ENCODE measurements at places on chromosomes 4 and X. TPM values are rescaled to one million over a fixed set of nuclear protein-coding genes. Genes with fewer than 3 reads are reported as not detected.

DNA sequence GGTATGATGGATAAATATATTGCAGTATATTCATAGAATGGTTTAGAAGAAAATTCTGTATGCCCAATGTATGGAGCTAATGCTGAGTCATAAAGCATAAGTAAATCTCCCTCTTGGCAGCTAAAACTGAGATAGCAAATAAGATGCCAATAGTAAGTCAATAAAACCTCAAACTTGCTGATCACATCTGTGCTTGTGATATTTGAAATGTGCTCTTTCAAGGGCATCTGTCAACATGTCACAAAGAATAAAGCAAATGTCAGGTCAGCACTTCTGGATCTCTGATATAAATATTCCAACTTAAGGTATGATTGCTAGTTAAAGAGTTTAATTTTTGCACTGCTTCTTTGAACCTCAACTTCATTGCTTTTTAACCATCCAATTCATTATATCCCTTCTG, 262.3 kb upstream of the EMCN start:
- DNase-seq: no peak

GRCh38 chr4:184961660-184962059, 56.6 kb upstream of the HELT start:
- no peak for DNase-seq

The NEUROG2 gene
- total RNA-seq: not detected

The MAML3 gene
- 1.0 TPM for total RNA-seq

DNA sequence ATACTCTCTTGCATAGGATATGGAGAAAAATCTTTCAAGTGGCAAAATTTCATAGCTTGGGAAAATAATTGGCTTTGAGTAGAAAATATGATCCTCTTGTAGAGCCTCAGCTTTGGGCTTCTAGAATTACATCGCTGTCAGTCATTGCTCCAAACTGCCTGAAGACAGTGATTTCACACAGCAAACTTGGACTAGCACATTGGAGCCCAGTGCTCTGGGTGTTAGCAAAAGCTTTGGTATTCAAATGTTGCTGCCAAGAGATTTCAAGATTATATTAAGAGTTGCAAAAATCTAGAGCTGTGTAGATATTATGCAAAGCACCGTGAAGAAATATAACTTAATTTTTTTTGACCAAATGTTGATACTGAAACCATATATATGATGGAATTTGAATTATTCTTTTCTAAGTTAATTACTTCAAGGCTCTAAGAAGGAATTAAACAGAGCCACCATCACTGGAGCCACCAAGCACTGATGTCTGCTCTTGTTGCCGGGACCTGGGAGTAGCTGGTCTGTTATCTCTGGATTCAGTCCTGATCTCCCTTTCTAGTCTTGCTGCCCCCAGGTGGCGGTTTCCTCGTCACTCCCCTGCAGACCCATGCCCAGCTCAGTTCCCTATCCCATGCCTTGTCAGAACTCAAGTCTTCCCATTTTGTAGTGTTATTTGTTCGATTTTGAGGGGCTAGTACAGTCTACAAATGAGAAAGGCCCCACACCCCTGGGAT, 260.7 kb upstream of the SFRP2 start:
- DNase-seq: no peak

DNA sequence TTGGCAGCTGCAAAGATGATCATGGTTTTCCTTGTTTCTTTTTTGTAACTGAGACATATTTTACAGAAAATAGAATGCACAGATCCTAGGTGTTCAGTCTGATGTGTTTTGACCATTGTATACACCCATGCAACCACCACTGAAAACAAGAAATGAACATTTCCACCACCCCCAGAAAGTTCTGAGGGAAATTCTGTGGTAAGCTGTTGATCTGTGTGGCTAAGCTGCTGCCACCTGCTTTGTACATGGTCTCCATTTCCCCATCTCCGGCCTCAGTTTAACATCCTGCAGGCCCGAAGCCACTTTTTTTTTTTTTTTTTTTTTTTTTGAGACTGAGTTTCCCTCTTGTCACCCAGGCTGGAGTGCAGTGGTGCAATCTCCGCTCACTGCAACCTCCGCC, 65.3 kb downstream of the NYX start:
- no peak for DNase-seq

- no peak for DNase-seq
Measured at GRCh38 chr4:90943311-90943710, 816.1 kb downstream of the CCSER1 start.

The TMEM131L gene
- 4.5 TPM for total RNA-seq

DNA sequence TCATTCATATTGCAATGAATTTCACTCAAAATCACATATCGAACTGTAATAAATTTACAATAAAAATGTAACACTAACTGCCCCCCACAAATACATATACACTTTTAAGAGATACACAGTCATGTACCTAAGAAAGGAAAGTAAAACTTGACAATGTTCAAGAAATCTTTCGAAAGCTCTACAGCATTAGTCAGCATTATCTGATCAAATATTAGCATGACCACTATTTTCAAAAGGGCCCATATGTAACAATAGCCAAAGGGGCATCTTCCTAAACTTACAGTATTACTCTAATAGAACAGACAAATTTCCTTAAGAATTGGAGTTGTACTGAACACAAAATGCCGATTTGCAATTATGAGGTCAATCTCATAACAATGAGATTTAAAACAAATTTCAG, 51.8 kb downstream of the STX18 start:
- DNase-seq: no peak

DNA sequence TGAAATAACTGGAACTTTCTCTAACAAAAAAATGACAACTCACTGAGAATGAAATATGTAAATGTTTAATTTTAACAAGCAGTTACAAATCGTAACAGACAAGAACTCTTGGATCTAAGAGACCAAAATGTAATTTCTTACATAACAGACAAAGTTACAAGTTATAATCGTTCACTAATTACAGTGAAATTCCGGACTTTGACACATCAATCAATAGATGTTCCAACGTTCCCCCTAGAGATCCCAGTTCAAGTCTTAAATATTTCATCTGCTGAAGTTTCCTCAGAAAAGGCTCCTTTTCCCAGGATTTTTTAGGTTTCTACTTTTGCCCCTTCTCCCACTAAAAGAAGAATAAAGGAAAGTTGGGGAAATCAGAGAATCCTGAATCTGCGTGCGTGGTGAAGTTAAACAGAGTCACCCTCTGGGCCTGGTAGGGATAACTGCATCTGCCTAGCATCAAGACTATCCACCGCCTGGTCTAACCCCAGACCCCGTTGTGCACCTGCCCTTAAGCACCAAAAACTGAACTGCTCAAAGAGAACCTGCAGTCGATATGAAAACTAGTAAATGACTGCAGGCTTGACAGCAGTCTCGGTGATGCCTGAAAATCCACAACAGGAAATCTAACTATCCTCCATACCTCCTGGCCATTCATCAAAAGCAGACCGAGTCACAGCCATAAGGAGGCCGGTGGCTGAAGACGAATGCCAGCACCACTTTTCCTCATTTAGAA, 2.3 kb downstream of the IRF2 start:
- DNase-seq: no peak

DNA sequence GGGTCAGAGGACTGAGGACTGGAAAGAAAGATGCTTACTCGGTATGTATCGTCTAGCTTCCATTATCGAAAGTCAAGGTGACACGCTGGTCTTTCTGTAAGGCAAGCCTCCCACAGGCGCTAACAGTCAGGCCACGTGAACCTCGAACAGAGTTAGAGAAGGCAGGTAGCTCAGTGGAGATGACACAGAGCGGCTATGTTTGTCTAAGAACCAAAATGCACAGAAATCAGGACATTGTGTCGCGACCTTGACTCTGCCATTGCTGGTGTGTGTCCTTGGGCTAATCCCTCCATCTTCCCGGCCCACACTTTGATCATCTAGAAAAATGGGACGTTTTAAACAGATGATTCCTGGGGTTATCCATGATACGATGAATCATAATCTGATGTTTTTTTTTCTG, 40.3 kb downstream of the IRF2 start:
- DNase-seq: no peak

DNA sequence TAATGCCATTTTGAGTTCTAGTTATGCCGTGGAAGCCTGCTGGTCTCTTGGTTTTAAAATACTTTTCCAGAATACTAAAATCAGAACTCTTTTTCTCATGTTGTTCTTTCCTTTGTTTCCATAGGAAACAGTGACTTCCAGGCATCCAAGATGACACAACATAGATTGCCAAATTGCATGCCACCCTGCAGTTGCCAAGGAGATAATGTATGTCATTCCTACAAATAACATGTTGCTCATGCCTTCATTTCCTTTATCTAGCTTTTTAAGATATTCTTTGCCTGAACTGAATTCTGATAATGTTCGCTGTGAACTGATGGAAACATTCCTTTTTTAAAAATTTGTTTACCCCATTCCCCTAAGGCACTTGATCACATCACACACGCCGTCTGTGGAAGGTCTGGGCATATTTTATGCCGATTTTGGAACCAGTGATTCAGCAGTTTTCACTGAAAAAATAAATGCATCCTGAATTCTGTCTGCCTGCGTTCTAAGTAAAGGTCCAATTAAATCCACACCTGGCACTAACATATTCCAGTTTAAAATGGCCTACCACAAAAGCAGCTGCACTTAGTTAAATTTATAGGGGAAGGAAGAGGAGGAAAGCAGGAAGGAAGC, 38.0 kb upstream of the COX7B2 start:
- no peak for DNase-seq

DNA sequence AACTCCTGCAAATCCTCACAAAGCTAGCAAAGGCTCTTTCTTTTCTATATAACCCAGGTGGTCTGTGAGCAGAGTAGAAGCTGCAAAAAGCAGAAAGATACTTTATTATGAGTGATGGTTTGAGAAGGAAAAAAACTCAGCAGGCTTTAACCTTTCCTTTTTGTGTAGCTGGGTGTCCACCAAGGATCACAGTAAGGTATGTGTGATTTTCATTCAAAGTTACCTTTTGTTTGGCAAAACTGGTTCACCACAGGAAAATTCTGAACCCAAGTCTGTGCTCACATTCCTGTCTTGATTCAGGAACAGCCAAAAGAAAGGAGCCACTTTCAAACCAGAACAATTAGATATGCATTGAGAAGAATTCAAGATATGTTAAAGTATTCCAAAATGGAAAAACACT, 35.7 kb downstream of the FRAS1 start:
- DNase-seq: no peak

DNA sequence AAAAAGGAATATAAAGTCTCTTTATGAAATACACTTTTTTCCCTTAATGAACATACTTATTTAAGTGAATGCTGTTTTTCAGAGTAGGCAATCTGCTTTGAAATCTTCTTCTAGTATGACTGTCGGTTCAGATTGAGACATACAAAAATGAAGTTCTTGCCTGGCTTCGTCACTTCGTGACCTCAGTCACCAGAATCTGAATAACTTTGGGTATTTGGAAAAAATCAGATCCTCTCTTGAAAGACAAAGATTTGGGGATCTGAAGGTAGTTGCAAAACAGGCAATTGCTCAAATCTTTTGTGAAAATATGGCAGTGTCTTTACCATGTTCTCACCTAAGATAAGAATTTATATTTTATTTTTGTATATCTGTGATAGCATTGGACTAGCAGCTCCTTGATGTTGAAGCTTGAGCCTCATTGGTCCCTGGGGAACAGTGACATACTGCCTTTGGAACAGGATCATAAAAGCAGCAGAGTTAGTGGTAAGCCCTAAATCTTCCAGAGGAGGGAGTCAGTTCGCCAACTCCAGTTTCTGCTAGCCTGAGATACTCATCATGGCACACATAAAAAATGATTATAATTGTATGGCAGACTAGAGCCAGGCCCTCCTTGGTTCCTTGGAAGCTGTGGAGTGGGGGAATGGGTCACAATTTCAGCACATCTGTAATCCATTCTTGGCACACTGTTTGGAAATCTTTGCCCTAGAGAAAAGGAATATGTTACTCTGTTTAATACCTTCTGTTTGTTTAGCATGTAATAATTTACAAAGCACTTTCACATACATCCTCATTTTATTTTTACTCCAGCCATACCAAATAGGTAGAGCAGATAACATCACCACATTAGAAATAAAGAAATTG, 5.0 kb downstream of the ARFIP1 start:
- DNase-seq: no peak

GRCh38 chrX:48835524-48836329, at the start of gene PCSK1N:
Gene PCSK1N (minus strand): TSS chrX:48835610. CDS start chrX:48835532, 78 bp downstream.
- no peak for DNase-seq

The FAT4 gene
- total RNA-seq: 0.58 TPM

The APOOL gene
- total RNA-seq: 6.9 TPM

The AFP gene
- 0.22 TPM for total RNA-seq

- DNase-seq: no peak
Measured at GRCh38 chr4:1277667-1278665, 11.7 kb upstream of the MAEA start.

DNA sequence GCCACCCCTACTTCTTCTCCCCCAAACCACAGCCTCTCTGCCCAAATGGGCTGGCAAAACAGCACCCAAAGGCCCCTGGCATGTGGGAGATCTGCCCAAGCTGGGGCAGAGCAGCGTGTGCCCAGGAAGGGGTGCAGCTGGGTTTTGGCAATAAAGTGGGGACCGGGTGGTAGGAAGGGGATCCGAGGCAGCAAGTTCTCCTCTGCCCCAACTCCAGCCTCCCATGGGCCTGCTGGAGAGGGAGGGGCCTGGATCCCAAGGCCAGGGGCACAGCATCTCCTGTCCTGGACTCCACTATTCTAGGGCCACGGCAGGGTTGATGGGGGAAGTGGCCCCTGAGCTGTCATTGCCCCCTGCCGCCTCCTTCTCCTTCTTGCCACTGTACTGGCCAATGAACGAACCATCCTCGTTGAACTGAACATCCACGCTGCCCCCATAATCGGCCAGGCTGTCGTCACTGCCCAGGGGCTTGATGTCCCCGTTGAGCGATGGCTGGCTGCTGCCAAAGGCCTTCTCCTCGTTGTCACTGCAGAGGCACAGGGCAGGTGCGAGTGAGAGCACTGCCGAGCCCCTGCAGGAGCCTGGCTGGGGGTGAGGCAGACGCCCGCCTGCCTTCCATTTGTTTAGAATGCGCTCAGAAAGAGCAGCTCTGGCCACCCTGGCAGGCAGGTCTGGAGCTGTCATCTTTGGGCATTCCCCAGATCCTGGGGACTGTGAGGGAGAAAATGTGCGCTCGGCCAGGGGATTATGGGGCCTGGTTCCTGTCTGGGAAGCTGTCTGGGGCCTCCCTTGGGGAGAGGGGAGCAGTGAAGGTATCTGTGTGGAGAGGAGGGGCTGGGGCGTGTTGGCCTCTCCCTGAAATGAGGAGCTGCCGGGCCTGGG, 23.4 kb downstream of the L1CAM start:
- DNase-seq: no peak

DNA sequence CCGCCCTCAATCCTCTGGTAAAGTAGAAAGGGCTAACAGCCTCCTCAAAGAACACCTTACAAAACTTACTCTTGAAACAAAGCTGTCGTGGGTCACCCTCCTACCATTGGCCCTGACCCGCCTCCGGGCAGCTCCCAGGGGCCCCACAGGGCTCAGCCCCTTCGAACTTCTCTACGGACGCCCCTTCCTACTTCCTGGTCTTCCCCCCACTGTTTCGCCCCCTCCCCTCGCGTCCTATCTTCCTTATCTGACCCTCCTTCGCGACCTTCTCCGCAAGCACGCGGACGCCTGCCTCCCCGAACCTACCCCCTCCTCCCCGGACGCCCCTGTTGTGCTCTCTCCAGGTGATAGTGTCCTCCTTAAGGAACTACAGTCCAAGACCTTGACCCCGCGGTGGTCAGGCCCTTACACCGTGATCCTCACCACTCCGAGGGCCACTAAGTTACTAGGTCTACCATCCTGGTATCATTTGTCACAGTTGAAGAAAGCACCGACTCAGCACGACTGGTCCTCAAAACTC, 963.1 kb downstream of the RPA4 start:
- DNase-seq: no peak

GRCh38 chr4:172601195-172601594, 567.4 kb upstream of the GALNT7 start:
- DNase-seq: no peak
